ENCODE measurements at places on chromosomes 4 and X.

GRCh38 chr4:100118181-100118580 lies 72.1 kb downstream of the DDIT4L start:
- no peak for DNase-seq

DNA sequence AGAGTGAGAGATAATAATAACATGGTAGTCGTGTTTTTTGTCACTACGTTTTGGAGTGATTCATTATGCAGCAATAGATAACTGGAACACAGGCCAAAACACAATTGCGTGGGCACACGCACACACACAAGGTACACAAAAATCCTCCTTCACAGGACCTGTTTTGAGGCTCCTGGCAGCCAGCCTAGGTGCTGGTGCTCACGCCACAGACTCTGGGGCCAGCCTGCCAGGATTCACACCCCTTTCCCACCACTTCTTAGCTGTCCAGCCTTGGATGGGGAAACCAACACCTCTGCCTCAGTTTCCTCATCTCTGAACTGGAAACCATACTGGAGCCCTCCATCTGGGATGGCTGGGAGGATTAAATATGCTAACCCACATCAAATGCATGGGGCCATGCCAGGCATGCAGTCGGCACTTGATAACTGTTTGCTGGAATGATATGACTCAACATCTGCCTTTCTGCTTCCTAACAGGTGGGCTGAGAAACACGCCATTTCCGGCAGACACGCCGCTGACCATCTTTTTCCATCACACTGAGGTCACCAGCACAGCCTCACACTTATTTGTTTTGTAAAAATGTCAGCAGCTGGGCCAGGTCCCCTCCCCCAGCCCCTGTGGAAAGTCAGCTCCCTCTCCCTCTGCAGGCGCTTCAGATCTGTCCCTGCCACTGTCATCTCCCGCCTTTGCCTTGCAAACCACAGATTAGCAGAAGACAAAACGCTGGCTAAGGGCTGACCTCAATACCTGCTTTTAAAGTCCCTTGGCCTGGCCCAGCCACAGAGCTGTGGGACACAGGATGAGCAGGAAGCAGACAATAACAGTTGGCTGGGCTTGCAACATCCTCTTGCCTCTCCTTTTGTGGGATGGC lies 237.5 kb downstream of the BCOR start:
- DNase-seq = no peak

DNA sequence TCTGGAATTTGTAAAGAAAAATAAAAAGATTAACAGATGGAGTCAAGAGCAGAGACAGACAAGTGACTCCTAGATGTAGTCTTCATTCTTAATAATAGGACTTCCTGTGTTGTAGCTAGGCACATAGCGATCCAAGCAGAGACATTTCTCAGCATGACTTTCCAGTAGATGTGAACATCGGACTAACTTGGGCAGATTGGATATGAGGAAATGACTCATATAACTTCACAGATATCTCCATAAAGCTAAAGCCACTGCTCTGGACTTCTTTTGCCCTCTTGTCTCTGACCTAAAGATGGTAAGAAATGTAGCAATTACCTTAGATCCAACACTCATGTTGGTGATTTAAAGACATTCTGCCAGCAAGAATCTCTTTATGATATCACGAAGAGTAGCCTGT lies 131.7 kb downstream of the EPHA5 start:
- DNase-seq = no peak

DNA sequence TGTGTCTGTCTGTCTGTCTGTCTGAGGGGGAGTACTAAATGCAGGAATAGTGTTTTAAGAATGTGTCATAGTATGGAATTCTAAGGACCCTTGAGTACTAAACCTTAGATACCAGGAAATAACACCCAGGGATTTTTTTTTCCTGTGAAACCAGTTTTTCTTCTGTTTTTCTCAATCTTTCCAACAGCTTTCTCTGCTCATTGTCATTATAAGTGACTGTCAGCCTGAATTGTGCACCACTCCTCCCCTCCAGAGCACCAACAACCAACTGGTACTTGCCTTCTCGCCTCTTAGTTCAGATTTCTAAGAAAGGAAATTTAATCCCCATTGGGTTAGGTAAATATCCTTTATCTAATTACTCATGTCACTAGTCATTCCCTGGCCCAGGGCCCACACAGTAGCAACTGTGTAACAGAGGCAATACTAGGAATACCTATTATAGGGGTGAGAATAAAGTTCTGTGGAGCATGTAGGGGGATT lies 320.6 kb downstream of the ADGRL3 start:
- no peak for DNase-seq

DNA sequence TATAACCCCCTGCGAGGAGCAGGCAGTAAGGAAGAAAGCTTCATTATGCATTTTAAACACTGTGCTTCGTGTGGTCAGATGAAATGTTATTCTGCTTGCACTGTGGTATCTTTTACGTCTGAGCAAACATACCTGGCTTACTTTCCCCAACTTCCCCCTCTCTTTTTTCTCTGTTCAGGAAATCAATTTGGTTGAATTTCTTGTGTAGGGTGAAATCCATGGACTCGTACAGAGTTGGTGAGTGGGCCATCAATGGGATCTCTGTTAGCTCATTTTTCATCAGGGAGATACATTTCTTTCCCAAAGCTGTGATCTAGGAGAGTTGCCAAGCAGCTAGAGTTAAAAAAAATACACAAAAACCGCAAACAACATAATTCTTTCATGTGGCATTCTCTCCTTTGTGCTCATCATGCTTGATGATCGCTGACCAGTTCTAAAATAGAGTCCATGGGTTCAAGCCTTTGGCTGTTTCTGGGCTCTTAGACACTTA lies 98.5 kb downstream of the FRAS1 start:
- DNase-seq = no peak

GRCh38 chr4:138311771-138312535 lies 69.8 kb upstream of the SLC7A11 start:
- DNase-seq = no peak

- no peak for DNase-seq
Observed at GRCh38 chr4:123659730-123660129, 263.1 kb downstream of the SPRY1 start.

GRCh38 chrX:126376465-126376864 lies 176.1 kb downstream of the DCAF12L1 start:
- DNase-seq = no peak

DNA sequence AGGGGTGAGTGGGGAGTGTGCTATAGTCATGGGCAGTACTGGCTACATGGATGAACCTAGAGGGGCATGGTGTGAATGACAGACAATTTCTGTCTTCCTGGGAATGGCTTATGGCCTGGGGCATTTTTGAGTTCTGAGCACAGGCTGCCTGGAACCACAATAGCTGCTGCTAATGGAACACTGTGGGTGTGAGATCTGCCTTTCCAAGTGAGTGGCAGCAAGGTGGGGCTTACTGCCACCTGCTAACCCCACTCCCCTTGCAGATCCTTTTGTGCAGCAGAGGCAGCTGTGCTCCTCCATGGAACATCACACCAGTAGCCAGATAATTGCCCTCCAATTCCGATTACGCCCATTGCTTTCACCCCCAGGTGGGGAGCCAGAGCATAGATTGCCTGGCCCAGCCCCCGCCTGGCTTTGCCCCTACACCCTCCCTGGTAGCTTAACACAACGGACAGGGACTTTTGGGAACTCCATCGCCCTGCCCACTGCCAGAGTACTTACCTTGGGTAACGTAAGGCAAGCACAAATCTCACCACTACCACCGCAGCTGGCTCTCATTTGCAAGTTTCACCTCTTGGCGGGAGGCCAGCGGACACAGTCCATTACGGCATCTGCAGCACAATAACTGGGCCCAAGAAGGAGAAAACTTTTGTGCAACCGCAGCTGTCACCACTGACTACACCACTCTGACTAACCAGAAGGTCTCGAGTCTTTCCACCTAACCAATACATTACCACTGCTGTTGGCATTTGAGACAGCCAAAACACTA lies 421.2 kb upstream of the NWD2 start:
- no peak for DNase-seq

DNA sequence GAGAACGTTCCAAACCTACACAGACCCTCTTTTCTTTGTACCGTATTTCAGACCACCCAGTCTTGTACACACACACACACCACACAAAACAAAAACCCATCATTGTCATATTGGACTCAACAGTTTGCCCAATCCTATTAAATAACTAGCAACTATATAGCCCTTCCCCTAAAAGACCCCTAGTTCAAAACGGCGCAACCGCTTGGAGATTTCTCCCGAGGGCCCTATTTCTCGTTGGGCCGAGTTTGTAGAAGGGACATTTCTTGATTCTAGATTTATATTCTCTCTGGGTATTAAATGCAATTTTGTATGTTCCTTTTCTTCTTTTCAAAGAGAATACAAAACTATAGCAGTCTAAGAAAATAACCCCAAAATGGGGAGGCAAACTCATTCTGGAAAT lies 547 bp upstream of the PDGFRA start:
- no peak for DNase-seq

DNA sequence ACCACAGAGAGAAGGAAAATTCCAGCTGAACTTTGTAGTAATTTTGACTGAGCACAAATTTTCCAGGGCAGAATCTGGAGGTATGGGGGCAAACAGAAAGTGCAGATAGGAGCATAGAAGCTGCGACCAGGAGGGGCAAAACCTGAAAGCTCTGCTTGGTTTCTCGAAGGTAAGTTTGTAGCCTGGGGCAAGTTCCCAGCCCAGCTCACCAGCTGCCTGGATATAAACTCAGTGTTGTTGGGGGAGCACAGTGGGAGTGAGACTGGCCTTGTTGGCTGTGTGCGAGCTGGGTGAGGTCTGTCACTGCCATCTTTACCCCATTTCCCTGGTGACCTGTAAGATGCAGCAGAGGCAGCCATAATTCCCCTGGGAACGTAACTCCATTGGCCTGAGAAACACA lies 213.5 kb upstream of the POF1B start:
- DNase-seq = no peak

- DNase-seq = no peak
Observed at GRCh38 chrX:42967681-42968300, 189.8 kb upstream of the PPP1R2C start.

All from 8988T (cell line).